AG04450 (cell line): ENCODE measurements at places on chromosomes 1 and 21.

- DNase-seq = no peak
Observed at GRCh38 chr1:53583021-53583867, 124.0 kb downstream of the DMRTB1 start.

GRCh38 chr1:176058686-176059085 lies 148.4 kb downstream of the COP1 start:
- DNase-seq = no peak

DNA sequence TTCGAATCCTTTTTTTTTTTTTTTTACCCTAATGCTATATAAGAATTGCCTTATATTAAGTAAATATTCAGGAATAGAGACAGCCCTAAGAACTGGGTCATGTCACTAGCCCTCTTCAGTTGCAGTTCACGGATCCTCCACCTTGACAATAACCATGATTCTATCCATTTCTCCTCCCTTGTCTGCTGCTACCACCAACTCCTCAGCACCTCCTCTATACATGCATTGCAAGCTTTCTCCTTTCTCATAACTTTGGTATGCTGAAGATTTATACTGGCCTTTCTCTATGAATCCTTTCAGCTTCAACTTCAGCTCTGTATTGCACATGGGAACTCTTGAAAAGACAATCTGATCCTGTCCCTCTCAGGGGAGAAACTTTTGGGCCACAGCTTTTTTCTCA lies 14.3 kb upstream of the DR1 start:
- no peak for DNase-seq

DNA sequence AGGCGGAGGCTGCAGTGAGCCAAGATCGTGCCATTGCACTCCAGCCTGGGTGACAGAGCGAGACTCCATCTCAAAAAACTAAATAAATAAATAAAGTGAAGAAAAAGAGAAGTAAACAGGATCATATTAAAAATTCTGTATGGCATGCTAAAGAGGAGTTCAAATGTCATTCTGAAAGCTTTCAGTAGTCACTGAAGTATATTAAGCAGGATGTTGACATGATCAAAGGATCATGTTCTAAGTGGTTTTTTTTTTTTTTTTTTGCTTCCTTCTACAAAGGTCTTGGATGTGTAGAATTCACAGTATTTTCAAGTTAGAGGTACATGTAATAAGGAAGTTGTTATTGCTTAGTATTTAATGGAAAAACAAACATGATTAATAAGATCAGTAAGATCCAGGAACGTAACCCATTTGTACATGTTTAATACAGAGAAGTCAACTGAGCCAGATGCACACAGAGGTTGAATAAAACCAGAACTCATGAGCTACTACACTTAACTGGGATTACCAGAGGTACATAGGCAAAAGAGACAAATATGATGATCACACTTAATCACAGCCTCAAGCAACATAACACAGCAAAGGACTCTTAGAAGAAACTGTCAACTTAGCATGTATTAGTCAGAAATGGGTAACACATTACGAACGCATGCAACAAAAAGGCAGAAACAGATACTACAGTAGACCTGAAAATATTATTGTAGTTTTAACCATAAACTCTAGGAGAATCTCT lies 12.2 kb downstream of the CDC42BPA start:
- no peak for DNase-seq

DNA sequence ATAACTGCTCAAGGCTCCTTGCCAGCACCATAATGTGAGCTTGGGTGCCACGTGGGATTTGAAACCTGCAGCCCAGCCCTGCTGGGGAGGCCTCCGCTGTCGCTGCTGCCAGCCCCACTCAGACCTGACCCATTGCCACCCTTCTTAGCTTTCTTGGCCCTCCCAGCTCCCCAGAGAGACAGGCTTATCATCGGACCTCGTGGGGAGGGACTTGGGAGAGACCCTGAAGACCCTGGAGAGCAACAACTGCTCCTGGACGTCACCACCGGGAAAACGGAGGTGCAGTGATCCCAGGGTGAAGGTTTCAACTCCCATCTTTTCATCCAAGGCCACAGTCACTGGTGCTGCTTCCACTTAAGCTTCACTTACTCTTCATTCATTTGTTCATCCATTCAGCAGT lies 596.1 kb downstream of the PTPRU start:
- DNase-seq = no peak

GRCh38 chr1:2018217-2019171 lies 651 bp upstream of the GABRD start:
- no peak for DNase-seq

GRCh38 chr1:226497276-226497833 lies 51.2 kb upstream of the STUM start:
- no peak for DNase-seq

DNA sequence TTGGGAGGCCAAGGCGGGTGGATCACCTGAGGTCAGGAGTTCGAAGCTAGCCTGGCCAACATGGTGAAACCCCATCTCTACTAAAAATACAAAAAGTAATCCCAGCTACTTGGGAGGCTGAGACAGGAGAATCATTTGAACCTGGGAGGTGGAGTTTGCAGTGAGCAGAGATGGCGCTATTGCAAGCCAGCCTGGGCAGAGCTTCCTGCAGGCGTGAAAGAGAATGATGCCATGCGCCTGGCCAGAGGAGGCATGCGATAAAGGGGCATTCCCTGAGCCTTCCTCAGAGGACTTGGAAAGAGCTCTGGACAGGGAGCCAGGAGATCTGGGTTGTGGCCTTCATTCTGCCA lies 3.2 kb downstream of the E2F2 start:
- DNase-seq = no peak

DNA sequence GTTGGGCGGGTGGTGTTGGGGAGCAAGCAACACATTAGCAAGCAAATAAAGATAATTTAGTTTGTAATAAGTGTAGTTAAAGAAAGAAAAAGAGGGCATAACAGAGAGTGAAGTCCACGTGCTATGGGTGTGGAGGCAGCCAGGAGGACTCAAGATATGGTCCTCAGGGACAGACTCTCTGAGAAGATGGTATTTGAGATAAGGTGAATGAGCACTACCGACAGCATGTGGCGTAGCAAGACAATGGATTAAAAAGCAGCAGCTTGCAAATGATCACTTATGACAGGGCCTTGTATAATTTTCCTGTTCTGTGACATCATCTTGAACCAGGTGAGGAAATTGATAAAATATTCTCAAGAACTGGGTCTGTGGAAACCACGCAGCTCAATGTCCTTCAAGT lies 487.8 kb downstream of the PCP4 start:
- DNase-seq = no peak

GRCh38 chr1:6385488-6386191 lies 7.9 kb downstream of the ACOT7 start:
- no peak for DNase-seq

DNA sequence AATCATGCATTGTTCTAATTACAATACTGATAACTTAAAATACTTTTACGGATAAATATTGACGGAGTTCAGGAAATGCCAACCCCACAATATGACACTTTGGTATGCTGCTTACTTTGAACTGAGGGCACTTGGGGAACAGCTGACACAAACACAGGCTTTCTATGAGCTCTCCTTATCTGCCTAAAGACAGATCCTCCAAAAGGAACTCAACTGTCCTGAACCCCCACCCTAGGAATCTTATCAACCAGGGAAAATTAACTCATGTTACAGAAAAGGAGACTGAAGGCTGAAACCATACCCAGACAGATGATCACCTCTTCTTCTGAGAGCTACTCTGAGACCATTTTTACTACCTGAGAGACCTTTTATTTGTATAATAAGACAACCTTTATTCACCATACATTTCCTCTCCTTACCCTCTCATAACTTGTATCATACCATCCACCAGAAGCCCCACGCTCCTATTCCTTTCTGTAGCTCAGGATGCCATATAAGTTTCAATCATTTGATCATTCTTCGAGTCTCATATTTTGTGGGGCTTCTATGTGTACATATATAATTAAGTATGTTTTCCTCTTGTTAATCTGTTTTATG lies 239.5 kb downstream of the FAF1 start:
- no peak for DNase-seq

DNA sequence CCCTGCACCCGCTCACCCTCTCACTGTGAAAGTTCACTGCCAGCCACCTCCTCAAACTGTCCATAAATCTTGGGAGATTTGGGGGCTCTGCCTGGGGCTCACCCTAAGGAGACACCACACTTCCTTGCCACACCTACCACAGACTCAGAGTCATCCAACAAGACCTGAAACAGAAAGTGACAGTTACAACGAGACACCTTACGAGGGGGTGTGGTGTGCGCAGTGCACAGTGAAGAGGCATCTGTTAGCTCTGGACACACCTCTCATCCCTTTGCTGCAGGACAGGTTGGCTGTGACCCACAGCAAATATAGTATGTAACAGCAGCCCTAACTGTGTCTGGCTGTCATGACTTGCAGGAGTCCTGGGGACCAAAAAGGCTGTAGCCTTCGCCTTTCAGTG lies 190.2 kb downstream of the NR5A2 start:
- DNase-seq = no peak

DNA sequence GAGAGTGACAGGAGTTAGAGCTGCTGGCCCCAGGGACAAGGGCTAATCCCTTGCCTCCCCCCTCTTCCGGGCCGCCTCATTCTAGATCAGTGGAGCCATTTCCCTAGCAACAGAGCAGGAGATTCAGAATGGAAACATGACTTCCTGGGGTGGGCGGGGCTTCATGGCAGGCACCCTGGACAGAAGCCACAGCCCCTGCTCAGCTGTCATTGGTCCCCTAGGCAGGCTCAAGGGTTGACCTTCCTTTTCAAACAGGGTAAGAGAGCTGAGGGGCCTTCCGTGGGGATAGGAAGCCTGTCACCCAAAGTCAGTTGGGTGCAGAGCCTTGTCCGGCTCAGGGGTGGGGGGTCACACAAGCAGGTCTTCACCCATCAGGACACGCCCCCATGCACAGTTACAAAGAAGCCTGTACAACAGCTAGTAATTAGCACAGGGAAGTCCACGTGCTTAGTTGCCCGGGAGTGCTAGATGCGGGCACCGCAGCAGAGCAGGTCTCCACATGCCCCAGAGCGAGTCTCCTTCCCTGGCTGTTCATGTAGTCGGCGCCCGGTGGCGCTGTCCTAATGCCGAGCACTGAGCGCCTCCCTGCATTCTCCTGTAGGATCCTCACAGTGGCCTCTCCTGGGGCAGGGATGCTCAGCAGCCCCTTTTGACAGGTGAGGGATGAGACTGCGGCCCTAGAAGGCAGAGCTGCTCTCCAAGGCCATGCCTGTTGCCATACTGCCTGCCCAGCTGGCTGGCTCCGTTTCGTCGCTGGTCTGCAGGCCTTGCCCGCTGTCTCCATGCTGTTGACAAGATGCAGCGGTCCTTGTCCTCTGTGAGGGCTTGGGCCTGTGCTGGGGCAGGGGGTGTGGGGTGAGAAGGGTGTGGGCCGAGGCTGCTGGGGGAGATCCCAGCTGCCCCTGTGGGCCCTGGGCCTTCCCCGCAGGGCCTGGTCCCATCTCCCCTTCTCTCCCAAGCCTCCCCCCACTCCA lies 5.1 kb downstream of the TMEM201 start:
- DNase-seq = no peak

GRCh38 chr1:117930173-117930447 lies 571 bp downstream of the WDR3 start:
- no peak for DNase-seq

GRCh38 chr1:101781201-101781831 lies 215.4 kb downstream of the OLFM3 start:
- no peak for DNase-seq

- no peak for DNase-seq
Observed at GRCh38 chr1:208631506-208631905, 387.3 kb upstream of the PLXNA2 start.

DNA sequence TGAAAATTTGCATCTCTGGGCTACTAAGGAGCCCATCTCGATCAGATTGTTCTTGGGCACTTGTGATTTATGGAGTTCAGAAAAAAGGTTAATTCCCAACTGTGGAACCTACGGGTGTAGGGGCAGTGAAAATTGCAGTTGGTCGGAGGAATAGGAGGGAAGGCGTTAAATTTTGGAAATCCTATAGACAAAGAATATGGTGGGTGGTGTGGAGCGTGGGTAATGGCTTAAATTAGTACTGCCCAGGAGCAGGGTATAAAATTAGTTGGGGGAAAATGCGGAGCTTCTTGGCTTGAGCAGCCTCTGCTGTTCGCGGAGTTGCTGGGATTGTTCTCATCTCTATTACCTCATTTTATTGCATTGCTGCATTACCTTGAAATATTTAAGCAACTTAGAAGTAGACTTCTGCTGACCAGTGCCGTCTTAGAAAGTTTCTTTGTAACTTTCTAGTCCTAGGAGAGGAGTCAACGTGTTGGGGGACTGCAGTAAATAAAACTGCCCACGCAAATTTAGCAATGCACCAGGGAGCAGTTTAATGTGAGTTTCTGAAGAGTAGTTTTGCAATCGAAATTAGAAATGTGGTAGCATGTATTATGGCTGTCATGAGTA lies 514 bp downstream of the S1PR1 start:
- DNase-seq = peak; percentile 55

DNA sequence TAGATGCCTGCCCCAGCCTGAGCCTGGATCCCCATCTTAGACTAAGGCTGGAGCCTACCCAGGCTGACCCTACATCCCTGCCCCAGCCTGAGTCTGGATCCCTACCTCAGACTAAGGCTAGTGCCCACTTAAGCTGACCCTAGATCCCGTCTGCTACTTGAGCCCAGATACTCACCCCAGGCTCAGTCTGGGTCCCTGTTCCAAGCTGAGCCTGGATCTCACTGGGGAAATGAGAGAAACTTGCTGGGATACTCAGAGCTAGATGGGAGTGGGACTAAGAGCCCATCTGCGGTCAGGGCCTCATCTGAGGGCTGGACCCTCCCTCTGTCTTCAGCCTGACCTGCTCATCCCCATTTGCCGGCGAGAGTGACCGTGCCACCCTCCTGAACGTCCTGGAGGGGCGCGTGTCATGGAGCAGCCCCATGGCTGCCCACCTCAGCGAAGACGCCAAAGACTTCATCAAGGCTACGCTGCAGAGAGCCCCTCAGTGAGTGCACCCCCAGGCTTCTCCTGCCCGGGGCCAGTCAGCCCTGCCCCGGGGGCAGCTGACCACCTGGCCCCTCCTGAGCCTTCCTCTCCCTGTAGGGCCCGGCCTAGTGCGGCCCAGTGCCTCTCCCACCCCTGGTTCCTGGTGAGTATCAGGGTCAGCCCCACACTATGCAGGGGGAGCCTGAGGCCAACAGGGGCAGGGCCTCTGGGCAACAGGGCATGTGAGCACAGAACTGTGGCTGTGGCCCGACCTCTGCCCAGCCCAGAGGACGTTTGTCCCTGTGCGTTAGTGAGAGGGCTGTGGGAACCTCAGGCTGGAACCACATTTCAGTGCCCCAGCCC lies 36.8 kb downstream of the TRIM11 start:
- no peak for DNase-seq

- DNase-seq = no peak
Observed at GRCh38 chr1:158506369-158506987, 34.5 kb downstream of the OR10R2 start.

- peak; percentile 10 for DNase-seq
Observed at GRCh38 chr1:233394860-233395717, 67.6 kb downstream of the MAP3K21 start.

DNA sequence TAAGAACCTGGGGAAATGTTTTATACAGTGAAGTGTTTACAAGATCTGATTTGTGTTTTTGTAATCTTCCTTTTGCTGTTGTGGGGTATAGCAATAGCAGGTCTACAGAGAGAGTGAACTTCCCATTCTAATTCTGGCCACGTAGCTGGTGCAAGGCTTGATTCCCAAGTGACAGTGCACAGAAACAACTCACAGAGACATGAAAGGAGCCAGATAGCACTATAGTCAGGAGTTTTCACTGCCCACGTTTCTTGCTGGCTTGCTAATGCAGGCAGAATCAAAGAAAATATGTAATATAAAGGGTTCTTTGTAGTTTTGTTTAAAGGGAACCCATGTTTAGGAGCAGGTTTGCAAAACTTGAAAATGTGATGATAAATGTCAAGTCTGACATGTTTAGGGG lies 170.9 kb upstream of the IVNS1ABP start:
- no peak for DNase-seq
